Thyroid gland (tissue), 4 donors: ENCODE measurements at places on chromosomes 1 and 21. TPM values are rescaled to one million over a fixed set of nuclear protein-coding genes. Genes with fewer than 3 reads are reported as not detected.

PLA2G2D gene
- not detected for total RNA-seq

NT5C1A gene
- not detected for total RNA-seq

ORC1 gene
- 0.22 TPM for total RNA-seq

IKBKE gene
- 9.0 TPM for total RNA-seq
